ENCODE measurements at places on chromosomes 7 and 10.

- DNase-seq = no peak
Observed at GRCh38 chr10:20776384-20777118, 120.6 kb downstream of the NEBL start.

- no peak for DNase-seq
Observed at GRCh38 chr10:5478694-5479305, 20.6 kb downstream of the CALML5 start.

GRCh38 chr10:8214587-8214986 is 160.1 kb downstream of the GATA3 start:
- DNase-seq = no peak

DNA sequence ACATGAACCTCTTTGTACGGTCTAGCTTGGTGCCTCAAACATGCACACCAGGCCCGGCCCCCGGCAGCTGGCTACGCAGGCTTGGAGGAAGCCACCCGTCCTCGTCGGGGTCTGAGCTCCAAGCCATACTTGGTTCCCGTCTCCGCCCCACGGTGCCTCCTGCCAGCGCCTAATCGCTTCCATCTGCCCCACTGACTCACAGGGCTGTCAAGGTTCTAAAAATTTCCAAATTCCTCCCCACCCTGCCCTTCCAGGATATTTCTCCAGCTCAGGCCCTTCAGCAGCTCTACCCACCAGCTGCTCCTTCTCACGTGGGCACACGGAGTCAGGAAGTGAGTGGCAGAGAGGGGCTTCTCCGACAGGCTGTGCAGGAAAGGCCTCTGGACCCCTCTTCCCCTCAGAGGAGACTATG is 38.8 kb downstream of the TMEM270 start:
- no peak for DNase-seq

DNA sequence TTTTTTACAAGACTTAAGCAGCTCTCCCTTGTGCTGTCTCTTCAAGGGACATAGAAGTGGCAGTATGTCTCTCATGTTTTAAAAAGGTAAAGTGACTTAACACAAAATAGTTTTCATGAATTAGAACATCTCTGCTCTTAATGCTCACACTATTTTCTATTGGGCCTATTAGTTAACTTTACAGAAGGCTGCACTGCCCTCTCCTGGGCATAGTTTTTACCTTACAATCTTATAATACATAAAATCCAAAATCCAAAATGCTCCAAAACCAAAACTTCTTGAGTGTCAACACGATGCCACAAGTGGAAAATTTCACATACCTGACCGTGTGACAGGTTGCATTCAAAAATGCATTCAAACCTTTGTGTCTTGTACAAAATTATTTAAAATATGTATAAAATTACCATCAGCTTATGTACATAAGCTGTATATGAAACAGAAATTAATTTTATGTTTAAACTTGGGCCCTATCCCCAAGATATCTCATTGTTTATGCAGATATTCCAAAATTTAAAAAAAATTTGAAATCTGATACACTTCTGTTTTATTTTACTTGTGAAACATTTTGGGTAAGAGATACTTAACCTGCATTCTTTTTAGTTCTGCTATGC is 25.8 kb downstream of the TES start:
- DNase-seq = no peak

DNA sequence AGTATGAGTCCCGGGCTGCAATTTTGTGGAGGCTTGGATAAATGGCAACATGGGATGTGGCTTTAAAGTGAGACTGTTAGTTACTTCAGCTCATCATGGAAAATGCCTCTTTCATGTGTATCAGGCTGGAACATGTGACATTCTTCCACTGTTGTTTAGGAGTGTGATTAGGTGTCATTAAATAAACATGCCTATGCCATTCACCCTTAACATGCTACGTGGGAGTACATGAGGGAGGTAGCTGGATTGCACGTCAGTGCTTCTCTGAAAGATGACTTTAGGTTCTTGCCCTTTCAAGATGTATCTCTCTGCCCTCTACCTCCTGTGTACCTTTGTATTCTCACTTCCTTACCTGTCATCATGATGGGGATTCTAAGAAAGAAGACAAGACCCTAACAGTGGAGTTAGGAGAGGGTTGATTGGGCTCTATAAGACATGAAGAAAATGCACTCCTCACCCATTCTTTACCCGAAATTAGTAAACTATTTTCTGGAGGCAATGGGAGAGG is 8.9 kb downstream of the AKR1E2 start:
- no peak for DNase-seq

GRCh38 chr7:80053124-80053523 is 81.5 kb upstream of the GNAI1 start:
- peak; percentile 99 for DNase-seq

GRCh38 chr10:24825551-24825950 is 101.9 kb upstream of the ARHGAP21 start:
- DNase-seq = no peak

- no peak for DNase-seq
Observed at GRCh38 chr7:137838706-137839315, 8.0 kb downstream of the DGKI start.

DNA sequence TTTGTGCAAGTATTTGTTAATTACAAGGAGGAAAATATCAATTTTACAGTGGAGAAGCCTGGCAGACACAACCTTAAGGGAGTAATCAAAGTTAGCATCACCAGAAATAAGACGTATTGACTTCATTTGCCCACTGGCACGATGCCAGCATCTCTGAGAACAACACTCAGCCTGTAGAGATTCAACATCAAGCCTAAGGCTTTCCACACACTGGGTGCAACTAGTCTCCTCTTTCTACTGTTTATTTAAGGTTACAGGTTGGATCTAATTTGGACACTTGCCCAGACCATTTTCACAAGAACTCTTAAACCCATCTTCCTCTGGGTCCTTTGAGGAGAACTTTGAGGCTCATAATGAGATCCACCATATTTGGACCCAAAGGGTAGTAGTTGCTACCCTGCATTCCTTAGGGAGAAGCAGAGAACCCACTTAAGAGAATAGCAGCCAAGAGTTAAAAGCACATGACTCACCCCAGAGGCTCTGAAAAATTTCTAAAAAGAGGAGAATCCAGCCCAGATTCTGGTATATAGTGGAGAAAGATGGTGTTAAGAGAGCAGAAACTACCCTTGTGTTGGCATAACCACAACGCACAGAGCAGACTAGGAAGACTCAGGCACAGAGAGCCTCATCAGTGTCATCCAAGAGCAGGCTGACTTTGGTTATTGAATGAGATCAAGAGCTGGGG is 97.3 kb downstream of the CCDC71L start:
- DNase-seq = no peak

DNA sequence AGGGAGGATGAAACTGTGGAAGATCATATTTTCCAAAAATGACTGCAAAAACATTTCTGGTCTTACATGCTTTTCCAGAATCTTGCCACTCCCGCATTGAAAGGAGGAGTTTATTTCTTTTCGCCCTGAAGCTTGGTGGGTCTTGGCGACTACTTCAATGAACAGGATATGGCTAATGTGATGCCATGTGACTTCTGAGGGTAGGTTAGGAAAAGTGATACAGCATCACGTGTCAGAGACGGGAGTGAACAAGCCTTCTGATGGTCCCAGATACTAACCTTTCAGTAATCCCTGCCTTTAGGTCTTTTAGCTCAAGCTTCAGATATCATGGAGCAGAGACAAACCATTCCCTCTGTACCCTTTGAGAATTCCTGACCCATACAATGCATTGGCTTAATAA is 192.2 kb upstream of the HPS1 start:
- no peak for DNase-seq

- no peak for DNase-seq
Observed at GRCh38 chr10:46550795-46551700, 5.4 kb downstream of the GPRIN2 start.

GRCh38 chr7:7495171-7495570 is 40.5 kb downstream of the COL28A1 start:
- DNase-seq = no peak

- no peak for DNase-seq
Observed at GRCh38 chr10:107913317-107914294, 749.1 kb upstream of the SORCS1 start.

DNA sequence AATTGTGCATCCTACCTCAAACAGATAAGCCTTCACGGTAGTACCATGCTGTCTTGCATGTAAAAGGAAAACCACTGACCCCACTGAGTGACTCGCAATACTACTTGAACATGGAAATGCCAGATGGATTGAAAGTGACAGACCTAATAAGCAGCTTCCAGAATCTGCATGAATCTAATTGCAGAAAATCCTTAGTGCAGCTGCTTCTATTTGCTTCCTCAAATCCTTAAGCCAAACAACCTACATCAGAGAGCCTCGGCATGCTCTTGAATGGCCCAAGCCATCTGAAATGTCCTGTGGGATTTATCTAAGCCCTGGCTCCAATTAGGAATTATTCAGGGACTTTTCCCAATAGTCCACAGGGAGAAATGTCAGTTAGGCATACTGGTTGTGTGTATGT is 509.5 kb upstream of the CELF2 start:
- no peak for DNase-seq

- DNase-seq = no peak
Observed at GRCh38 chr10:126006906-126007305, 110.5 kb downstream of the FANK1 start.

GRCh38 chr7:34451923-34452322 is 206.1 kb upstream of the NPSR1 start:
- DNase-seq = no peak

DNA sequence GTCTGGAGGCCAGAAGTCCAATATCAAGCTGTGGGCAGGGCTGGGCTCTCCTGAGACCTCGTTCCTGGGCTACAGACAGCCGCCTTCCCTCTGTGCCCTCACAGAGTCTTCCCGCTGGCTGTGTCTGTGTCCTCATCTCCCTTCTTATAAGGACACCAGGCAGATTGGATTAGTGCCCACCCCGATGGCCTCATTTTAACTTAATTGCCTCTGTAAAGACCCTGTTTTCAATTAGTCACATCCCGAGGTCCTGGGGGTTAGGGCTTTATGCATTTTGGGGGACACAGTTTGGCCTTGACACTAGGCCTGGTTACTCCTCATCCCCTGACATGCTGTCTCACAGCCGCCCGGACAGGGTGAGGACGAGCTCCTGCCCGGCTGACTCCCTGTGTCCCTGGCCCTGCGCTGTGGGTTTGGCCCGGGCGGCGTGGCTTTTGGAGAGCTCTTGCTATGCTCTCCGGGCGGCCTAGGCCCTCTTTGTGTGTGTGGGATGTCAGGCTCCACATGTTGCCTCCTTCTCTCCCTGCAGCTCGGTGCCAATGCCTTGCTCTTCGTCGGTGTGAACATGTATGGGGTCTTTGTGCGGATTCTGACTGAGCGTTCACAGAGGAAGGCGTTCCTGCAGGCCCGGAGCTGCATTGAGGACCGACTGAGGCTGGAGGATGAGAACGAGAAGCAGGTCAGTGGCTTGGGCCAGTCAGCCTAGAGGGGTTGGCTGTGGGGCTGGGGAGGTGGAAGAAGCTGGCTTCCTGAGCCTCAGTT is 18.2 kb downstream of the ADCY1 start:
- no peak for DNase-seq

GRCh38 chr7:137506031-137506430 is 162.5 kb upstream of the PTN start:
- no peak for DNase-seq

DNA sequence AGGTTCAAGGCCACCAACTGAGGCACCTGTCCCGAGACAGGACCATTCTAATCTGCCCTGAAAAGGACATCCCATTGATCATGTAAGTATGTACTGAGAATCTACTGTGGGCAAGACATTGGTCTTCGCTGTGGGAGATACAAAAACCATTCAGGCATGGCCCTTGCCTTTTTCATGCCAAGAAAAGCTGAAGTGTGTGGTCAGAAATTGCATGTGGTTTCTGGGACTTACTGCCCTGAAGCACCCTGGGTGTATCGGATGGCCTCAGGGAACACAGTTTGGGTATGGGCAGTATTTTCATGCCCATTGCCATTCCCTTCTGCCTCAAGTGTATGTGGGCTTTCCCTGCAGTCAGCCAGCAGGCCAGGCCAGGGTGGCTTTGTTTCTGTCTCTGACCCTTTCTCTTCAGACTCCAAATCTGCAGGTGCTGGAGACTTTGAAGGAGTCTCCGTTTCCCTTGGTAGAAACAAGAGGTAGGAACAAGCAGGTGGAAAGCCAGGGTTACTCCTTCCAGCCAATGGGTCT is 285.7 kb downstream of the ZEB1 start:
- DNase-seq = no peak

DNA sequence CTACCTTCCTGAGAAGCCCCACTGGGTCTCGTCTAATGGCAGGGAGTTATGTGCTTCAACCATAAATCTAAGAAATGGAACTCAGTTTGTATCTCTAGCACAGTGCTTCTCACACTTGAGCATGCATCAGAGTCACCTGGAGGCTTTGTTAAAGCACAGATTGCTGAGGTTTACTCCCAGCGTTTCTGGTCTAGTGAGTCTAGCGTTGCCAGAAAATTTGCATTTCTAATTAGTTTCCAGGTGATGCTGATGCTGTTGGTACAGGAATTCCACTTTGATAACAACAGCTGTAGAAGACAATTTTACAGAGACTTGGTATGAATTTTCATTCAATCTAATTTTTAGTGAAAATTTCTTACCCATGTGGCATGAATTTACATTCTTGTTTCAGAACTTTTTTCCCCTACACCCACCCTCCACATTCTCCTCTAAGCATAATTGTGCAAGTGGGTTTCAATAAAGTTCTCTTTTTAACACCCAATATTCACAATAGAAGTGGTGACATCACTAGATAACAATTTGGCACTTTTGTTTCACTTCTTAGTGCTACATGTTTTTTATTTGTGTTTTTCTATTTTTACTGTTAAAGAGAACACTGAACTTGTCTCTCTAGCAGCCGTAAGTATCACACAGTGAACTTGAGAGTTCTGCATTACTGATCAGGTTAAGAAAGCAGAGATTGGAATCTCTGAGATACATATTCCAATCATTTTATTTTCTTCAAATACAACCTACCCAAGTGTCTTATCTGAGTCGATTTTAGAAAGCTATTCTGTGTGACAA is 48.4 kb upstream of the BET1 start:
- DNase-seq = no peak

GRCh38 chr7:150448789-150449147 is 1.7 kb upstream of the GIMAP8 start:
- DNase-seq = no peak

DNA sequence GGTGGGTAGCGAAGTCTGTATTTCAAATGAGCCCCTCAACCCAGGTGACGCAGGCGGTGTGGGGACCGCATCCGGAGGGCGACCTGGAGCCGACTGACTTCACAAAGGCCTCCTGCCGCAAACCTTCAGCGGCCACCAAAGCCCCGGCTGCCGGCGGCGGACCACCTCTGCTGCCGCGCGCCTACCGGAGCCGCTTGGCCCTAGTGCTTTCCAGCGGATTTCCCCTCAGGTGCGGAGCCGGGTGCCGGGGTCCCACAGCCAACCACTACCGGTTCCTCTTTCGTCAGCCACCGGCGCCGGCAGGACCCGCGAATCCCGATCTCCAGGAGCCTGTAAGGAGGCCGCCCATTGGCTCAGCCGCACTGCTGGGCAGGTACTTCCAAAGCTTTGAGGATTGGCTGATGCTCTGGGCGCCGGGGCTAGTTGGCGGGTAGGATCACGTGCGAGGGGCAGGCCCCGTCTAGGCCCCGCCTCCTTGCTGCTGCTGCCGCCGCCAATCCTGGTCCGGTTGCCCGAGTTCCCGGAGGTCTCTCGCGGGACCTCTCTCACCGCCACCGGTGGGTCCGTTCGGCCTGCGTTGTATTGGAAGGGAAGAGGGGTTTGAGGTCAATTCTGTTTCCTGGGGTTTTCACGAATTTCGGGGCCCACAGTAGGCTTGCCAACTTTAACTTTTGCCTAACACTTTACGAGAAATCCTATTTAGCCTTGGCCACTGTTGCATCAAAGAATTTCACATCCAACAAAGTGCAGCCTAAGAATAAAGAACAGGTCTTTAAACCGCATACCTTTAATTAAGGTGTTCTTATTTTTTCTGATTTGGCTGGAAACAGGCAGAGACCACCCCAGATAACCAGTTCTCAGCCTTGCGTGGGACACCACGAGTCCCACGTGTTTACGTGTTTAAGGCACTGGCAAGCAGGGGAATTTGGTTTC is at the start of gene GSTO2:
GSTO2 (plus strand) TSS at position 472 of the 933 bp plus-strand sequence. CDS start 5,732 bp downstream, outside the sequence.
- DNase-seq = peak; percentile 77
